ENCODE measurements at places on chromosomes 11 and 22. TPM values are rescaled to one million over a fixed set of nuclear protein-coding genes. Genes with fewer than 3 reads are reported as not detected.

Gene IL18
- polyA plus RNA-seq = 6.0 TPM

Gene OR6A2
- polyA plus RNA-seq = not detected

Gene MRGPRE
- polyA plus RNA-seq = not detected

Gene TSKU
- 27.0 TPM for polyA plus RNA-seq

Gene GDPD4
- 0.18 TPM for polyA plus RNA-seq

Gene MB
- not detected for polyA plus RNA-seq

Gene OR8G5
- polyA plus RNA-seq = not detected

Gene OR5D18
- not detected for polyA plus RNA-seq

Gene FUT4
- polyA plus RNA-seq = 7.1 TPM

Gene E2F8
- polyA plus RNA-seq = 5.7 TPM

Gene CDK2AP2
- 43.8 TPM for polyA plus RNA-seq

Gene SLC22A8
- polyA plus RNA-seq = 23.1 TPM

Gene DBX1
- not detected for polyA plus RNA-seq

Gene SHANK2
- polyA plus RNA-seq = 26.8 TPM

Gene ASRGL1
- polyA plus RNA-seq = 53.7 TPM

Gene MMP10
- polyA plus RNA-seq = 0.07 TPM

Gene SAA1
- 0.60 TPM for polyA plus RNA-seq

Gene C22orf31
- polyA plus RNA-seq = 1.0 TPM

Gene ABTB2
- polyA plus RNA-seq = 13.9 TPM

Gene STIM1
- 68.4 TPM for polyA plus RNA-seq

Gene BID
- 18.2 TPM for polyA plus RNA-seq

Gene TREH
- polyA plus RNA-seq = 1.5 TPM

Gene SPON1
- 62.3 TPM for polyA plus RNA-seq

Gene ZC3H12C
- 7.3 TPM for polyA plus RNA-seq

Gene SYT8
- not detected for polyA plus RNA-seq

Gene EIF3F
- 302 TPM for polyA plus RNA-seq

Gene SGSM1
- polyA plus RNA-seq = 2.9 TPM

Gene LAYN
- polyA plus RNA-seq = 7.4 TPM

Gene PHLDA2
- 0.34 TPM for polyA plus RNA-seq

Gene KRTAP5-5
- not detected for polyA plus RNA-seq

Gene MAJIN
- polyA plus RNA-seq = 1.3 TPM

Gene MEI1
- 2.9 TPM for polyA plus RNA-seq

Gene XNDC1N
- polyA plus RNA-seq = 5.6 TPM

Gene MMP27
- not detected for polyA plus RNA-seq

Gene SAA4
- not detected for polyA plus RNA-seq

Gene RASD2
- 1.8 TPM for polyA plus RNA-seq

Gene HBE1
- polyA plus RNA-seq = 4.2 TPM

Gene GPR83
- polyA plus RNA-seq = 0.93 TPM

Gene NPTXR
- polyA plus RNA-seq = 4.6 TPM

Measured in left renal pelvis (tissue), 4 donors.